Hematopoietic multipotent progenitor cell (in vitro differentiated cells): ENCODE measurements at places on chromosomes 4 and X. TPM values are rescaled to one million over a fixed set of nuclear protein-coding genes. Genes with fewer than 3 reads are reported as not detected.

GRCh38 chrX:91434351-91435168, at the start of gene PABPC5:
TSS of gene PABPC5 (plus strand) at chrX:91434839. CDS start at chrX:91435578, 739 bp downstream.
- DNase-seq, result peak; percentile 21

- no peak for DNase-seq
Observed at GRCh38 chr4:105568584-105568983, 16.2 kb downstream of the ARHGEF38 start.

DNA sequence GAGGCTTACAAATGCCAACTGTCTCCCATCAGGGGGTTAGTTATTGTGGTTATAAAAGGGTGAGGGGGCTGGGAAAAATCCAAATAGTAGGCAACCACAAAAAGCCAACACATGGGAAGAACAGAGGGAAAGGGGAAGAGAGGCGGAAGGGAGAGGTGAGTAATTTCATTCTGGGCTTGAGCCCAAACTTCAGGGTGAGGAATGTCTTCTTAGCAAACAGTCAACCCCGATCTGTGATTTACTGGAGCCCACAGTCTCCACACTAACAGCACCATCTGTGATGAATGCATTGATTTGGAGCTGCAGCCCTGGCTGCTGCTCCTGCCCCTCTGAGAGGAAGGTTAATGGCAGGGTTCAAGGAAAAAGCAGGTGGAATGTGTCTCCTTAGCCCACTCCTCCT, 162.2 kb upstream of the GPR101 start:
- DNase-seq, result no peak

The ARHGEF6 gene
- total RNA-seq, result 72.7 TPM

The ARSJ gene
- total RNA-seq, result under 0.01 TPM

The CXCL8 gene
- 16.4 TPM for total RNA-seq
